ENCODE measurements at places on chromosomes 6 and 20. TPM values are rescaled to one million over a fixed set of nuclear protein-coding genes. Genes with fewer than 3 reads are reported as not detected.

DNA sequence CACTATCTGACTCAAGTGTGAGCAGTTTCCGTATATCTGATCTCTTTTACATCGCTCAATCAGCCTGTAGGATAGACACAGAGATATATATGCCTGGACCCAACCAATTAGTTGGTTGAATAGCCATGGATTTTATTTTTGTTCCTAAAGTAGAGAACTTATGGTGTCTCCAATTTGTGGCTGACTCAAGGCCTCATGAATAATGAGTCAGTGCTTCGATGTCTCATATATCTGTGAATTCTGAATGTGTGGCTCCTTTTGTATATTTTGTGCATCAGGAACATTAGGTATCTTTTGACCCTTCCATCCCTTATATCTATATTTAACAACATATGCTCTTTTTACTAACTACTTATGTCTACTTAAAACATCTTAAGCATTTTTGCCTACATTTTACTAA is 64.5 kb downstream of the OR2B2 start:
- DNase-seq, result no peak

DNA sequence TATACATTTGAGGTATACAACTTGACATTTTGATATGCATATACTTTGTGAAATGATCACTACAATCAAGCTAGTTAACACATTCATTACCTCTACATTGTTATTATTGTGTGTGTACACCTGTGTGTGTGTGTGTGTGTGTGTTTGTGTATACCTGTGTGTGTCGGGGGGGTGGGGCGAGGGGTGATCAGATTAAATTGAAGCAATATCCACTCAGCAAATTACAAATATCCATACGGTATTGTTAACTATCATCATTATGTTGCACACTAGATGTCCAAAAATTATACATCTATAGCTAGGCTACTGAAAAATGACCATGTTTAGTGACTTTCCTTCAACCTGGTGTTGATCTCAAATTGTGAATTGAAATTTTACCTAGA is 1.8 kb downstream of the RHAG start:
- no peak for DNase-seq

- DNase-seq, result no peak
These were observed 13.7 kb upstream of the UBE2V1 start for GRCh38 chr20:50126662-50127061.

DNA sequence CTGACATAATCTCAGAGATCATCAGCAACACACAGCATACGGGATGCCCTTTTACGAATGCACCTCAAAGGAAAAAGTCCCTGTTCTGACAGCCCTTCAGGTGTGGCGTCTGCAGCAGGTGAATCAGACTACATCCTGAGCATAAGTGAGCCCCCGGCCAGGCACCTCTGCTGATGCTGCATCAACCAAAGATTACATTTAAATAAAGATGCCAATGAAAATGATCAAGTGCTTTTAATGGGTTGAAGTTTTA is 58.7 kb downstream of the INSM1 start:
- DNase-seq, result no peak

- no peak for DNase-seq
These were observed 28.4 kb downstream of the FBXO5 start for GRCh38 chr6:152954443-152954842.

GRCh38 chr20:21340991-21341697 is 38.0 kb downstream of the XRN2 start:
- DNase-seq, result no peak

DNA sequence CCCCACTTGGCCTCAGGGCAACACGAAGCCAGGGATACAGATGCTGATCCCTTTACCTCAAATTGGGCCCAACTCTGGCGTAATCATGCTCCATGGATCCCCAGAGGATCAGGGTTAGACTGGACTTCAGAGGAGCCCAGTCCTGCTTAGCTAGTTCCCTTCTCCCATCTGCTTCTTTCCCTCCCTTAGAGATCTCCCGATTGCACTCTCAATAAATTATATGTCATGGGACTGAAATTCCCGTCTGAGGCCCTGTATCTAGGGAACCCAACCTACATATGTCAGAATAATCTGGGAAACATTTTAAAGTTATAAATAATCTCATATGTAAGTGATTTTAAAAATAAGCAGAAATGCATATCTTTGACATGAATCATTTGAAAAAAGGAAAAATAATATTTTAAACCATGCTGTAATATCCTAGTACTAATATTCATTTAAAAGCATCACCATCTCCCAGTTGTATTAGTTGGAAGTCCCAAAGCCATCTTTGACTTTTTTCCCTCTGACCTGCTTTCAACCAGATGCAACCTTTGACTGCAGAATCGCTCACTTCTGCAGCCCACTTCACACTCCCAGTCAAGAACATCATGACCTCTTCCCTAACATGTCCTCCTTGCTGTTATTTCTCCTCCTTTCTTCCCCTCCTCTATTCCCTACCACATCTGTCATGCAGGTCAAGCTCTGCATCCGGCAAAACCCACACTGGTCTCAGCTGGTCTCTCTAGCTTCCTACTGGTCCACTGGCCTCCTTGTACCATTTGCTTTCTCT is 393.6 kb downstream of the BTBD3 start:
- DNase-seq, result no peak

DNA sequence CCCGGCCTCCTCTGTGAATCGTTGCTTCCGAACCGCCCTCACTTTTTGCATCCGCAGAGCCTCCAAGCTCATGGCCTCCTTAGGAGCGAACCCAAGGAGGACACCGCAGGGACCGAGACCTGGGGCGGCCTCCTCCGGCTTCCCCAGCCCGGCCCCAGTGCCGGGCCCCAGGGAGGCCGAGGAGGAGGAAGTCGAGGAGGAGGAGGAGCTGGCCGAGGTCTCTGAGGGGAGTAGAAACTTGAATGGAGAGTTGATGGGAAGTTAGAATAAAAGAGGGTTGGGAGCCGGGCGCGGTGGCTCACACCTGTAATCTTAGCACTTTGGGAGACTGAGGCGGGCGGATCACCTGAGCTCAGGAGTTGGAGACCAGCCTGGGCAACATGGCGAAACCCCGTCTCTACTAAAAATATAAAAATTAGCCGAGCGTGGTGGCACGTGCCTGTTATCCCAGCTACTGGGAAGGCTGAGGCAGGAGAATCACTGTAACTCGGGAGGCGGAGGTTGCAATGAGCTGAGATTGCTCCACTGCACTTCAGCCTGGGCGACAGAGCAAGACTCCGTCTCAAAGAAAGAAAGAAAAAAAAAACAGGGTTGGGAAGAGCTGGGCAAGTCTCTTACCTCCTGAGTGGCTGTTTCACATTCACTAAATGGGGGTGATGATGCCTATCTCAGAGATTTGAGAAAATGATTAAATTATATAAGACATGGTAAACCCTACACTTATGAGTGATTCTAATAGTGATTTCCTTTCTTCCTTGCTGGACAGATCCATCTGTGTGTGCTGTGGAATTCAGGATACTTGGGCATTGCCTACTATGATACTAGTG is 805 bp downstream of the MSH5 start:
- DNase-seq, result no peak

GRCh38 chr6:157550114-157550989 is 169.4 kb downstream of the ZDHHC14 start:
- DNase-seq, result no peak

DNA sequence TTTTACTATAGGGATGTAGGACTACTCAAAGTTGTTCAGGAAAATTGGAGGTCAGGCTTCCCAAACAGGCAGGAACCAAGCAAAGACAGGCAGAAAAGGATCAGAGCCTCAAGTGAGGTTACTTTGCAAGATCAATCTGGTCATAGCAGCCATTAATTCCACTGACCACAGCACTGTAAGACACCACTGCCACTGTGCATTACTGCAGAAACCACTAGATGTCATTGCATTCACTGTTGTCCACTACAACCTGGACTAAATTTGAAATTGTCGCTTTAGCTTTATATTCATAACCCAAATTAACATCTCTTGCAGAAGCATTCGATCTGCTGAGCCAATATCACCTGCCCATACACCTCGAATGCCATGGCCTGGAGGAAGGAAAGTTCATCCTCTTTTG is 126.9 kb upstream of the UFL1 start:
- DNase-seq, result no peak

DNA sequence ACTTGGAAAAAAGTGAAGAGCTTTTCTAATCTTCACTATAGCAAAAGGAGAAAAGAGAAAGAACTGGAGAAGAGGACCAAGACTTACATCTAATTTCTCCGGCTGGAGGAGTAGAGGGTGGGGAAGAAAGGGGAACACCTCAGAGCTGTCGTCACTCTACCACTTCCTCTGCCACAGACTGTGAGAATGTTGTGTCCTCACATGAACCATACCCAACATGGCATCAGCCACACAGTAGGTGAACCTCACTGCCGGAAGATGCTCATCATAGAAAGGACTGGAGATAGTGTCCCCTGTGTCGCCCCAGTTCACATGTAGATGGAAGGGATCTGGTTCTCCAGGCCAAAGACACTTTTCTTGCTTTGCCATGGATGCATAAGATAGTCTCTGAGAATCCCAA is 604.4 kb upstream of the NOX3 start:
- DNase-seq, result no peak

- no peak for DNase-seq
These were observed 844 bp upstream of the ABRACL start for GRCh38 chr6:139027620-139028182.

DNA sequence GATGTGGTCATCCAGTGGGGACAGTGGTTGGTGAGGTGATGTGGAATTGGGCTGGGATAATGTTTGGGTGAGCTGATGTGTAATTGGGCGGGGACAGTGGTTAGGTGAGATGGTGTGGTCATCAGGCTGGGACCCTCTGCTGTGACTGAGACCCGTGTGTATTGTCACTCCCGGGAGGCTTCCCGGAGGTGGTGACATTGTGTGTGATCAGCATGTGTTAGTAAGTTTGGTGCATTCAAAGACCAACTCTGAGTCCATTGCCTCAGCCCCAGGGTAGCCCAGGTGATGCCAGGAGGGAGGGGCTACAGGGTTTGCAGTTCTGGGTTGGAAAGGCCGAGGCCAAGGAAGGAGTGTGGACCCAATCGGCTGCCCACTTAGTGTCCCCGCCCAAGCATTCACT is 375.5 kb downstream of the TAF4 start:
- no peak for DNase-seq

DNA sequence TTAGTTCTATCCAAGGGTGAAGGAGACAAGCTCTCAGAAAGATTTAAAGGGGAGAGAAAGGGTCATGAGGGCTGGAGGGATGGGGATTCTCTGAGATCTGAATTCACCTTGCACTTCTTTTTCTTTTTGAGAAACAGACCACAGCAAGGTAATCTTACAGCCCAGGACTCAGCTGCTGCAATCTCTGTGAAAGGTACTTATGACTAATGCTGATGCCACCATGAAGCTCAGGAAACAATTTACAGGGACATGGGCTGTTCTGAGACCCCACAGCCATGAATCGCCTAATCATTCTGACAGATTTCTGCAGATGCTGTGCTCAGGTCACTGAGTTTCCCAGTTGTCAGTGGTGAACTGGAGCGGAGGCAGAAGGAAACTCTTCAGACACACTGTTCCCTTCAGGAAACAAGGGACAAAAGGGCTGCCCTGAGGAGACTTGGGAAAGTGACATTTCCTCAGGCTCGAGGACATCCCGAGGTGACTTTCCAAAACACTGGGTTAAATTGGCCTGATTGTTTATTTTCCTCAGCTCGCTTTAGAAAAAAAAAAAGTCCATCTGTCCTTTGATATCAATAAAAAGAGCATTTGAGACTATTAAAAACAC is 103.8 kb upstream of the PLCB4 start:
- DNase-seq, result no peak

- DNase-seq, result no peak
These were observed at the start of gene WFDC10A for GRCh38 chr20:45629496-45630100. TSS of gene WFDC10A (plus strand) at chr20:45629739. CDS start at chr20:45629814, 75 bp downstream.

DNA sequence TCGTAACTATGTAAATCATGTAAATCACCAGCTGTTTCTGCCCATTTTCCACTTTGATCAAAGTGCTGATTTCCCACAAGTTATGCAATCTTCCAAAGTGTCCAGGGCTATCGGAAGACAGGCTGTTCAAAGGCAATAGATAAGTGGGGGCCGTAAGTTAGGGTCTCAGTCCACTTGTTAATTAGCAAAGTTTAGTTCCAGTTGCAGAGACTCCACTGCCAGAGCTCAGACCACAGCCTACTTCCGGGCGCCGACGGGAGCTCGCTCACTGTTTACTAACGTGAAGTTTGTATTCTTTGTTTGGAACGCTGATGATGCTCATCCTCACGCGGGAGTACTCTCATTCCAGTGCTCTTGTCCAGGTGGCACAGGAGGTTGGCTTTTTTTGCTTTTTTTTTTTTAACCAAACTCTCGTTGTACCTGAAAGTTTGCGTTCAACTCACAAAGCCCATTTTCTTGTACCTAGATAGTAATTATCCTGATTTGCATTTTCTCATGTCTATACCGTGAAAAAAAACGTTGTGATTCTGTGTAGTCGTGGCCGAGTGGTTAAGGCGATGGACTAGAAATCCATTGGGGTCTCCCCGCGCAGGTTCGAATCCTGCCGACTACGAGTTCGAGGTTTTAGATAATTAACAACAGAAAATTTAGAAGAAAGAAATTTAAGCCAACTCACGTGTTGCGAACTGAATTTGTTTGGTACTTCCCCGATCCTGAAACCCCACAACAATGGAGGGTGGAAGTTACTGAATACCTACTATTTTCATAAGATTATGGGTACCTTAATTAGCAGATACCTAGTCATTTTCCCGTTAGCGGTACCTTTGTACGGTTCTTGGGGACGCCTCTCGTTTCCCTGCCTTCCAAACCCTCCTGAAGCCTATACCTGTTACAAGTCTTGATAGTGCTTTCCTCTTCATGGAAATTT is 29.9 kb upstream of the ZNF184 start:
- DNase-seq, result no peak

GRCh38 chr20:46915575-46916257 is 21.1 kb downstream of the EYA2 start:
- no peak for DNase-seq

DNA sequence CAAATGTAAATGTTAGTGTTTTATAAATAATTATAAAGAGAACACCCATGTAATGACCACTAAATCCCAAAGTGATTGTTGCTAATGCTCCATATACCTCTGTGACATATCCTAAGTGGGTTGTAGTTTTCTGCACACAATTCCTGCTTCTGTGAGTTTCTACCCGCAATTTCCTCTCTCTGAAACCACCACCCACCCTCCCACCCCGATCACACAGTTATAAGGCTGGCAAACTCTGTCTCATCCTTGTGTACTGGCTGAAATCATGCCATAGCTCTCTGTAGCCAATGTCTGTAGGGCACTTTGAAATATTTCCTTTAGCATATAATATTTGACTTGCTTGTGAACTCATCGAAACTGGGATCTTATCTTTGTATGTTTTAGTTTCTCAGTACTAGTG is 236.6 kb downstream of the PLCB1 start:
- DNase-seq, result no peak

DNA sequence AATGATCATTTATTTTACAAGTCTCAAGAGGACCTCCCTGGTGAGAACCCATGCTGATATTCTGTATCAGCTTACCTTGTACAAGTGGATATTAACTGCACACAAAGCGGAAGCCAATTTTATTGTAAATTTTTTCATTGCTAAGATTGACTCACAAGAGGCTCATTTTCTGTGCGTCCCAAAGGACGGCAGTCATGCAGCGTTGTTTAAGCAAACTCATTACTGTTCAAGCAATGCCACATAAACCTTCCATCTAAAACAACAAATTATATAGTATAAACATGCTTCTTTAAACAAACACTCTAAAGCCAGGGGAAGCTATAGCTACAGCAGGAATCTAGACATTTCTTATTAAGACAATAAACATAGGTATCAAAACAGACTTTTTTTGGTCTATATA is 575.3 kb downstream of the FRK start:
- no peak for DNase-seq

The CDH26 gene
- 0.54 TPM for total RNA-seq

The RPL10A gene
- 432 TPM for total RNA-seq

The MARCKS gene
- 19.3 TPM for total RNA-seq

The FOXF2 gene
- 0.43 TPM for total RNA-seq

The FILIP1 gene
- 183 TPM for total RNA-seq

The NRN1 gene
- total RNA-seq, result 10.4 TPM

The FNDC11 gene
- total RNA-seq, result not detected

The IMPG1 gene
- not detected for total RNA-seq

The DNMT3B gene
- total RNA-seq, result 0.62 TPM

The EMILIN3 gene
- 0.51 TPM for total RNA-seq
